ENCODE measurements at places on chromosomes 12 and 14. TPM values are rescaled to one million over a fixed set of nuclear protein-coding genes. Genes with fewer than 3 reads are reported as not detected.

OTOGL gene
- total RNA-seq = 0.35 TPM

DNAI7 gene
- not detected for total RNA-seq

GLT8D2 gene
- 8.5 TPM for total RNA-seq

SLCO1B3 gene
- not detected for total RNA-seq

RNASE1 gene
- total RNA-seq = 0.56 TPM

DNA sequence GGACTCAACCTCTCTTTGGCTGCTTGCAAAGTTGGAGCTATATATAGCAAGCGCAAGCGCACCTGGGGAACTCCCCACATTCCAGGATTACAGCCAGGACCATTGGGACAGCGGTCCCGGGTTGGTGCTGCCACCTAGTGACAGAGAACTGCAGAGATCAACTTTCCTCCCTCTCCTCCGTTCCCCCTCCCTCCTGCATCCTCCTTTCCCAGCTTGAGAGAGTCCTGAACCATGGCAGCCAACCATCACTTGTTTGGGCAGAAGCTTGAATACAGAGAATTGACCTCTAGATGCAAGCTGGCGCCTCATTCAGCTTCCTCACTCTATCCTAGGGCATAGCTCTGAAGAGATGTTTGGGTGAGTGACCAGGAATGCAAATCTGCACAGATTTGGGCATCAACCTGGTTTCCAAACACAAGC lies 17.4 kb upstream of the FLVCR2 start:
- H3K4me3 ChIP-seq = no peak overlapping the region
- H3K4me1 ChIP-seq = peaks cover 6% of the 10 kb centered on the region
- peak; percentile 96 for DNase-seq
- H3K27ac ChIP-seq = no peak overlapping the region

DNA sequence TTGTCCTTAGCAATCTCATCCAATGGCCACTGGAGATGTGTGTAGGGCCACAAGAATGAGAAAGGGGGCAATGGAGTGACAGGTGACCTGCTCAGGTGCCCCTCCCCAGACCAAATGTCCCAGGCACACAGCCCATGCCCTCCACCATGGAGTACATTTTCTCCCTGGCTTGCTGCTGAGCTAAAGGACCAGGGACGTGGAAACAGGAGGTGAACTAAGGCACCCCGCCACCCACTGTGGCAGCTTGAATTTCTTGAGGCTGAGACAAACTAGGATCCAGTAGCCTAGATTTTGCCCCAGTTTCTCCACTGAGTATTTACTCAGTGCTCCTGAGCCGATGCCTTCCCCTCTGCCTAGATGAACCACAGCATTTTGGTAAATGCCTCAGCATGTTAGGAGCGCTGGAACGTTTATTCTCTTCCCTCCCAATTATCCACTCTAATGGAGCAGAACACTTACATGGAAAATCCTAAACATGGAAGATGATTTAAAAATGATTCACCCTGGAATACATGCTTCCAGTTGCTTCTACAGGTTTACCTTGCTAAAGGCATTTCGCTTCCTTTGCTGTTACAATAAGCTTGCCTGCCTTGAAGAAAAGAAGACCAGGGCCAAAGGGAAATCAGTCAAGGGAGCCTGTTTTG lies 198.0 kb downstream of the ZFP36L1 start:
- H3K27ac ChIP-seq = no peak overlapping the region
- no peaks in the 10 kb centered on the region for H3K27me3 ChIP-seq
- no peaks in the 10 kb centered on the region for H3K36me3 ChIP-seq
- H3K4me3 ChIP-seq = no peak overlapping the region

GRCh38 chr14:90615517-90616060 lies 200.6 kb downstream of the TTC7B start:
- H3K4me1 ChIP-seq = peaks cover 16% of the 10 kb centered on the region
- no peak for DNase-seq
- no peaks in the 10 kb centered on the region for H3K36me3 ChIP-seq

DNA sequence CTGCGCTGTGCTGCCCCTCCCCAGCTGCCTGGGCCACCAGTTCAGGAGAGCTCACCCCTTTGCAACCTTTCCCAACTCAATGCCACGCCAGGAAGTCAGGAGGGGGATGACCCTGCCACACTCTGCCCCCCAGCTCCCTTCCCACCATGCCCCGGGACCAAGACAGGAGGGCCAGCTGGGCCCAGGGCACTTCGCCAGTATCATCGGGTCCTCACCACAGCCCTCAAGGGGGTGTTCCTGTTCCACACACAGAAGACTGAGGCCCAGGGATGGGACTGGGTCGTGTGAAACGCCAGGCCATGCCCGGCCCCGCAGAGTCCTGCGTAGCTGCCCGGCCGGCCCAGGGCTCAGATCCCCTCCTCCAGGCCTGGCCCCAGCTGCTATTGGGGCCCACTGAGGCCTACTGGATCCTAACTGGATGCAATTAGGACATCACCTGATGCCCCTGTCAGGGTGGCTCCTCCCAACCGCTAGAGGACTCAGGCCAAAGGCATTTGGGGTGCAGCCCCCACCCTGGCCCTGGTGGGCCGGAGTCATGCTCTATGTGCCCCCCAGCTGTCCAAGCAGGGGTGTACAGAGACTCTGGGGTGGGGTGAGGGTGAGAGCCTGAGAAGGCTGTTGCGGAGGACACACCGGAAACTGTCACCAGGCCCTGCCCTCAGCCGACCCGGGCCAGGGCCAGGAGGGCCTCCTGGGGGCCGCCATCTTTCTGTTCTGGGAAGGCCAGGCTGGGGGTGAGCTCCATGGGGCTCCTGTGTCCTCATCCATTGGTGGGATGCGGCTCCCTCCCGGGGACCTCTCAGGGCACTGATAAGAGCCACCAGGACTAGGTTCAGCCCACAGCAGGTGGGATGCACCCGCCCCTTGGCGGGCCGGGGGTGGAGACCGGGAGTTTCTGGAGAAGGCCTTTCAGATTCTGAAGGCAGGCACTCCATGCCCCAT lies 29.3 kb upstream of the ANKRD9 start:
- peaks cover 3% of the 10 kb centered on the region for H3K27me3 ChIP-seq
- no peaks in the 10 kb centered on the region for H3K36me3 ChIP-seq
- H3K27ac ChIP-seq = no peak overlapping the region
- no peak for DNase-seq

GRCh38 chr14:54332490-54332889 lies 64.3 kb upstream of the CDKN3 start:
- no peaks in the 10 kb centered on the region for H3K36me3 ChIP-seq
- H3K27me3 ChIP-seq = no peaks in the 10 kb centered on the region
- no peak overlapping the region for H3K4me3 ChIP-seq
- no peak overlapping the region for H3K27ac ChIP-seq

DNA sequence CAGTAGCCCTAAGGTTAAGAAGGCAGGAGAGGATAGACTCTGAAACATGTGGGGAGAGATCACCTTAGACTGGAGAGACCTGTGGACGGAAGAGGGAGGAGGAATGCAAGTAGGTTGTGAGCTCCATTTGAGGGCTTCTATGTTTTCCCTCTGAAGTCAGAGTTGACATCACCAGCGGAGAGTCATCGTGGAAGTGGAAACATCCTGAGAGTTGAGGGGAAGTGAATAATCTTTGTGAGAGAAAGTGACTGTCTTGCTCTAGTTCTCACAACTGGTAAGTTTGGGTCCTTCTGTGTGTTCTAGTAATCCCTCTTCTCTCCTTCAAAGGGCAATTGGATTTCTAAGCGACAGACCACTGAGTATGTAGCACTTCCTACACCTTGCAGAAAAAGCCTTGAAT lies 103.6 kb upstream of the CCND2 start:
- no peak overlapping the region for H3K4me3 ChIP-seq
- no peaks in the 10 kb centered on the region for H3K27me3 ChIP-seq
- no peaks in the 10 kb centered on the region for H3K36me3 ChIP-seq
- no peak for DNase-seq

Data from GM23338 (cell line).